ENCODE measurements at places on chromosomes 16 and 17.

DNA sequence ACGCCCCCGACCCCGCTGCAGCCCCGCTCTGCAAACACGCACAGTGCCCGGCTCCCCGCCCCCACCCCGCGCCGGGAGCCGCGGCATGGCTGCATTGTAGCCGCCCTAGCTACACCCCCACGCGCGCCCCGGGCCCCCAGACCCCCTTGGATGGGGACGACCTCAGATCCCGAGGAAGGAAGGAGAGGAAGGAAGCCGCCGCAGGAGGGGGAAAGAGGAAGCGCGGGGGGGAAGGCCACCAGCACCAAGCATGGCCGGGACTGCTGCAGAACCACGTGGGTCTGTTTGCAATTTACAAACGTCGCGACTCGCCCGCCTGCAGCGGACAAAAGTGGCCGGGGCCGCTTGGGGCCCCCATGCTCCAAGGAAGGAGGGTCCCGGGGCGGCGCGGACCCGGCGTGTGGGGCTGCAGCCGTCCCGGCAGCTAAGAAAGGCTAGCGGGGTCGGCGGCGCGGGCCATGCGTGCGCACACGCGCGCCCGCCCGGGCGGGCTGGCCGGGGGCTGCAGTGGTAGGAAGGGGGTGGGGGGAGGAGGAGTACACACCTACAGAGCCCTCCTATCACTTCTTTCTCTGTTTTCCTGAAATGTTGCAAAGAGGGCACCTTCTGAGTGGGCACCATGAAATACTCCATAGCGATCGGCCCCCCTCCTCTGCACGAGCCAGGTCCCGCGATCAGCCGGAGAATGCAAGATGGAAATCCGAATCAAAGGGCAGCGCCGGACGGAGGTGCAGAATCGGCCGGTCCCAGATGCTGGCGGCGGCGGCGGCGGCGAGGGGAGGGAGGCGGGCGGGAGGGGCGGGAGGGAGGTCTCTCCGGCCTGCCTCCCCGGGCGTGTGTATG lies 488 bp downstream of the TFAP4 start:
- DNase-seq = no peak

DNA sequence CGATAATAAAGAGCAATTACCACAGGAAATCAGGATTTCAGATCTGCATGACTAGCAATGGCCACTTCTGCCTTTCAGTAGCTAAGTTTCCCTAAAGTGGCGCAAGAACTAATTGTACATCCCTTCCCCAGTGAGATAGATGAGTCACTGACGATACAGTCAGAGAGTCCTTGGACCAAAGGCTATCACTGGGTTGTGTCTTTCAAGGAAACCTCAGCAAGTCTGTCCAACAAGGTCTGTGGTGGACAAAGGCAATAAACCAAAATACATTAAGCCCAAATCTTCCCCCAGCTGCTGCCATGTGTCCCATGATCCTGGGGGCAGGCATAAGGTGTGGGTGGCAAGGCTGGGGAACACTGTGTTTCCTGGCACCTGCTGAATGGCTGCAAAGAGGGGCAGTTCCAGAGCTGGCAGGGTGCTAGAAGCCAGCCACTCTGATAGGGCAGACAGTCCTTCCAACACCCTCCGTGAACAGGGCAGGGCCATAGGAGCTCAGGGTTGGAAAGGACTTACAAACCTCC lies 20.5 kb upstream of the MTMR4 start:
- DNase-seq = no peak

- DNase-seq = no peak
These were observed 182.8 kb downstream of the HS3ST3A1 start for GRCh38 chr17:13418891-13419290.

DNA sequence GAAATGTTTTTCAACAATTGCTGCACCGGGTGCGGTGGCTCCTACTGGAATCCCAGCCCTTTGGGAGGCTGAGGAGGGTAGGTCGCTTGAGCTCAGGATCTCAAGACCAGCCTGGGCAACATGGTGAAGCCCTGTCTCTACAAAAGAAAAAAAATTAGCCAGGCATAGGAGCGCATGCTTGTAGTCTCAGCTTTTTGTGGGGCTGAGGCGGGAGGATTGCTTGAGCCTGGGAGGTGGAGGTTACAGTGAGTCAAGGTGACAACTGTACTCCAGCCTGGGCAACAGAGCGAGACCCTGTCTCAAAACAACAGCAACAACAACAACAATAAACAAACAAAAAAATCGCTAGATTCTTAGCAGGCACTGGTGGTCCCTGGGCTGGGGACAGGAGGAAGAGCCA lies 28.5 kb downstream of the IL21R start:
- no peak for DNase-seq

DNA sequence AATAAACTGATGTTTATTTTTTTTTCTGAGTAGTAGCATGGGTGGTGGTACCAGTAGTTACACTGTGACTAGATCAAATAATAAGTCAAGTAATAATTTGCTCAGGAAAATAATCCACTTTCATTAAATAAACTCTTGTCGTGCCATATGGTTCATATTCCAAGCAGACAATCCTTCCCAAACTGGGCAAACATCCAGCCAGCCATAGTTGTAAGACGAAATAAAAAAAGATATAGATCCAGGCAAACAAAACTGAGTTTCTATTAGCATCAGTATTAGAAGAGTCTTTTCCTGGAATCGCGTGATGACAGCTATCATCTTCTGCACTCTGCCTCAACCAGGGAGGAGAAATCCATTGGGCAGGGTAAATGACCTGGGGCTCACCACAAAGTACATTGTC lies 508.4 kb upstream of the GOT2 start:
- no peak for DNase-seq

- DNase-seq = no peak
These were observed 24.3 kb upstream of the LASP1NB start for GRCh38 chr17:38900978-38901656.

DNA sequence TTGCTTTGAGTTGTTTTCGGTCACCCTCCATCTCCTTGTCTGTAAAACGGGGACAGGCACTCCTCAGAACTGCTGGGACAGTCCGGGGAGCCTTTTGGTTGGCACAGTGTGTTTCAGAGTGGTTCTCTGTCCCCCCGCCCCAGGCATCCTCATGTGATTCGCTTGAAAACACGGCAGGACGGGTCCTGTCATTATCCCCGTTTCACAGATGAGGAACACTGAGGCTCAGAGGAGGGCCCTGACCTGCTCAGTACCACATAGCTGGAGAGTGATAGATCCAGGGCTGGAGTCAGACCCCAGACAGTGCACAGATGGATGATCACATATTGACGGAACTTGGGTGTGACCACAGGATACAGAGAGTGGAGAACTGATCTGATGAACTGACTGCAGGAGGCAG lies 13.5 kb upstream of the ADGRG1 start:
- DNase-seq = no peak

- DNase-seq = no peak
These were observed 60.0 kb upstream of the CDC42EP4 start for GRCh38 chr17:73371836-73372235.

DNA sequence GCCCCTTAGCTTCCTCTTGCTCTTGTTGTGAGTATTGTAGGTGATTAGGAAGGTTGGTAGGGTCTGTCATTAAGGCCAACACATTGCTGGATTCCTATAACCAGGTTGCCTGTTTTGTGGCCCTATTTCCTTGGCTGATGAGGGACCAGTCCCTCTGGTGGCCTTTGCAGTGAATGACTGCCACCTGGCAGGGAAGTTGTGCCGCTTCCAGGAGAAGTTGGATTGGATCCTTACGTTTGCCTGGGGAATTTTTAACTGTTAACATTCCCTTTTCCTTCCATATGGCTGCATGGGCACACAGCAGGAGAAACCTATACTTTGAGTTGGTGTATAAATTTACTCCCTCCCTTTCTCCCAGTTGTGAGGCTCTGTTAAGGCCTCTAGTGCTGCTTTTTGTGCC lies 32.4 kb downstream of the LCMT1 start:
- DNase-seq = no peak

DNA sequence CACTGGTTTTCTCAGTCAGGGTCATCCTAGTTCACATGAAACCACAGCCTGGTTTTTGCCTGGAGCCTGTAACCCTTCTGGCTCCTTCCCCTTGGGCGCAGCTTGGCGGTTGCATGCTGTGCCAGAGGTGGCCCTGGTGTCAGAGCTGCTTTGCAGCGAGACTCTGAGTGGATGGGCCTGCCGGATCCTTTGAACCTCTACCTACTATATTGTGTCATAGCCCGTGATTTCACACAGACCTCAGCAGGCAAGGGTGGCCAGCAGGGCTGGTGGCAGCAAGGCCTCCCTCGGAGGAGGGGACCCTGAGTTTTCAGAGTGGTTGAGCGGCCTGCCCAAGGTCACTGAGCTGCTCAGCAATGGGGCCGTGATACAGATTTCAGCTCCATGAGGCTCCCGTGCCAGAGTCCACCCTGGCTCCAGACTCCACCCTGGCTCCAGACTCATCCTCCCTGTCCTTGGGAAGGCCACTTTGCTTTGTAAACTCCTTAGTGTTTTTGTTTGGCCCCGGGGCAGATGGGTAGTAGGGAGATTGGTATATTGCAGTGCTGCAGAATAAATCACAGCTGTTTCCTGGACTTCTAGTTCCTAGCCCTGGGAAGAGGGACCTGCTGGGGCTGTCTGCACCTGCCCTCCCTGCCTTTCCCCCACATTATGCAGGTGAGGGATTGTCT lies 9.7 kb downstream of the MPRIP start:
- no peak for DNase-seq

GRCh38 chr16:12344577-12345343 lies 368.2 kb downstream of the SNX29 start:
- no peak for DNase-seq
